ENCODE measurements at places on chromosomes 5 and 9. TPM values are rescaled to one million over a fixed set of nuclear protein-coding genes. Genes with fewer than 3 reads are reported as not detected.
A peak's percentile ranks its signal among the peaks of the same experiment; 100 is the strongest.

GRCh38 chr9:107251756-107252322 lies 31.2 kb upstream of the RAD23B start:
- no peak for DNase-seq

Gene OSTF1
- 23.4 TPM for polyA plus RNA-seq

GRCh38 chr5:31741496-31741895 lies 102.6 kb downstream of the PDZD2 start:
- no peak for DNase-seq

GRCh38 chr5:147558826-147559225 lies 49.0 kb upstream of the DPYSL3 start:
- no peak for DNase-seq

- DNase-seq = no peak
Measured at GRCh38 chr5:178547753-178548415, 42.3 kb downstream of the COL23A1 start.

DNA sequence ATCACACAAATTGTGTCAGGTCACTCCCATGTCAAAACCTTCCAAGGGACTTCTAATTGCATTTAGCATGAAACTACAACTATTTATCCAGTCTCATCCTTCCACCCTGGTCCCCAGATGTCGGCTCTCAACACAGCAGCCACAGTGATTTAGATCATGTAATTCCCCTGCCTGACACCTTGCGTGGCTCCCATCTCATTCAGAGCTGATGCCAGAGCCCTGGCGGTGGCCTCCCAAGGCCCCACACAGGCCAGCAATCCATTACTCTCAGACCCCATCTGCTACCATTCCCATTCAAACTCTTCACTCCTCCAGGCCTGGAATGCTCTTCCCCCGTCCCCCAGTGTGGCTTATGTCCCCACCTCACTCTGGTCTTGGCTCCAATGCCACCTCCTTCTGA lies 2.4 kb downstream of the SLC35D2 start:
- no peak for DNase-seq

Gene MINAR2
- 0.08 TPM for polyA plus RNA-seq

- no peak for DNase-seq
Measured at GRCh38 chr5:2375757-2376250, 375.7 kb downstream of the IRX2 start.

GRCh38 chr5:118467103-118467502 lies 521.2 kb downstream of the DTWD2 start:
- no peak for DNase-seq

DNA sequence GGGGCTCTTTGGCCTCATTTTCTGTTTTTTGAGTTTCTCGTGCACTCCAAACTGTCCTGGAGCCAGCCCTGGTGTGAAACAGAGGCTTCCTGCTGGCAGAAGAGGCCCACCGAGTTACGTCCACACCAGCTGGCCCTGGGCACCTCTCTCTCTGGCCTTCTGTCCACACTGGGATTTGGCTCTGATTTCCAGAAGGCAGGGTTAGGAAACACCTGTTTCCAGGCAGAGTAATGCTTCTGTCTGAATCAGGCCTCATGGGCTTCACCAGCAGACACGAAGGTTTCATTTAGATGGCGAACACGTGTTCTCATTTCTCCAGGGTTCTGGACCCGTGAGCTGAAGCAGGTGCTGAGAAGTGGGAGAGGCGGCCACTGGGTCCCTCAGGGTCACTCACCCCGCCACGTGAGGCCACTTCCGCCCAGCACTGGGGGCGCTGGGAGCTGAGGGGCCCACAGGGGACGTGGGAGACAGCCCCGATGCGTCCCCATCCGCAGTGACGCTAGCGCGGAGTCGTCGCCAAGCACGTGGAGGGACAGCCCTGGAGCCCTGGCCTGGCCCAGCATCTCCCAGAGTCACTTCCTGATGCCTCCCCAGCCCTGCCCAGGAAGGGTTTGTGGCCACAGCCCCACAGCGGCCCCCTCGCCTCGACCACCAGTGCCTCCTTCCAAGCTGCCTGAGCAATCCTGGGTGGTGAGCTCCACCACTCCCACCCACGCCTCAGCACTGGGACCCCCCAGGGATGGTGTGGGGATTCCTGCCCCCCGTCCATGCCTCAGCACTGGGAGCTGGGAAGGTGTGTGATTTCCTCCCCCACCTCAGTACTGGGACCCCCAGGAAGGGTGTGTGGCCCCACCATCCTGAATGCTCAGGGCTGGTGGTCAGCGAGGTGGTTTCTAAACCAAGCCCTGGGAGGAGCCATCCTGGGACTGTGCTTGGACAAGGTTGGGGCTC lies 4.9 kb upstream of the LRRC14B start:
- no peak for DNase-seq

Gene HMHB1
- not detected for polyA plus RNA-seq

DNA sequence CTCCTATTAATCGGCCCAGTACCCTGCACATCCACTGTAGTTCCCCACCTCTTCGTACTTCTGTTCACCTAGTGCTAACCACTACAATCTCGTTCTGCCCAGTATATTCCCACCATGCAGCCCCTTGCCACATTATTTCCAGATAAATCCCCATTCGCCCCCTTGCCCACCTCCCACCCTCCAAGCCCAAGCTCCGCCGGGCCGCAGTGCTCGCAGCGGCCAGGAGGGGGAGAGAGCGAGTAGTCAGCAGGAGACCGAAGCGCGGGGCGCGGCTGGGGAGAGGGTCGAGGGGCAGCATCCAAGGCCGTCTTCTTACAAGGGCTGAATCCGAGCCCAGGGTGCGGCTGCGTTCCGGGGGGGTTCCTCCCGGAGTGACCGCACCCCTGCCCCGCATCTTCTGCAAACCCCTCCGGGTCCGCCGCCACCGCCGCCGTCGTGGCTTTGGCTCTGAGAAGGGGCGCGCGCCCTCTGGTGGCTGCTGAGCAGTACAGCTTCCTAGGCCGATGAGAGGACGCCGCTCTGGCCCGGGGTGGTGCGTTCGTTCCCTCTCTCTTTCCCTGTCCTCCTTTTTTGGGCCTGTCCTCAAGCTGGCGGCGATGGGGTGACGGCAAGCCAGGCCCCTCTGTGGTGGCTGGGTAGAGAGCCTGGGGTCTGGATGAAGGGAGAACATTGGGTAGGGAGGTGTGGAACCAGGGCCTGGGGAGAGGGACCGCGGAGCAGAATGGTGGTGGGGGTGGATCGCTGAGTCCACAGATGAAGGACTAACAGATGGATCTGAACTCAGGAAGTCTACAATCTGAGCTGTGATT lies 30.0 kb upstream of the PSD2 start:
- peak; percentile 83 for DNase-seq

DNA sequence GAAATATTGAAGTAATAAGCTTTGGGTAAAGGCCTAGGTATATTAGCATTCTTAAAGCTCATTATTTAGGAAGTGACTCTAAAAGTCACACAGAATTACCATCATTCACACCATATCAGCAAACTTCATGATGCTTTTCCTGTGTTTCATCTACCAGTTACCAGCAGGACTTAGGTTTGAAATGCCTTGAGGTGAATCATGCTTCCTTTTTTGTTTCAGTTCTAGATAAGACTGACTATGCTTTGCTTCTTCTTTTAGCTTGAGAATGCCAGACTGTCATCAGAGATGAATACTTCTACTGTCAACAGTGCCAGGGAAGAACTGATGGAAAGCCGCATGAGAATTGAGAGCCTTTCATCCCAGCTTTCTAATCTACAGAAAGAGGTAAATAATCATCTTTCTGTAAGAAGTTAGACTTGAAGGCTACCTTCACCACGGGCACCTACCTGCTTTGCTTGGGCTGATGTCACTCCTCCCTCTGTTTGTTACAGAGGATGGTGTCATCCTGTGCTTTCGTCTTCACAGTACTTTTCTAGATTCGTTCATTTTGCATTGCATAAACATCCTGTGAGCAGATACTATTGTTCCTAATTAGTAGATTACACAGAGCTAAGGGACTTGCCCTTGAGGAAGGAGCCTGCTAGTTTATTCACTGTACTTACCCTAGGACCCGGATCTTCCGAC lies 34.7 kb downstream of the LMNB1 start:
- DNase-seq = no peak

Gene PCDHGA9
- polyA plus RNA-seq = 6.5 TPM

Measured in left kidney (tissue), 8 donors.